M059J (cell line): ENCODE measurements at places on chromosomes 4 and X.

GRCh38 chrX:121569609-121570008 lies 522.2 kb downstream of the GLUD2 start:
- DNase-seq, result no peak

GRCh38 chr4:136935871-136936270 lies 596.4 kb downstream of the PCDH18 start:
- no peak for DNase-seq

DNA sequence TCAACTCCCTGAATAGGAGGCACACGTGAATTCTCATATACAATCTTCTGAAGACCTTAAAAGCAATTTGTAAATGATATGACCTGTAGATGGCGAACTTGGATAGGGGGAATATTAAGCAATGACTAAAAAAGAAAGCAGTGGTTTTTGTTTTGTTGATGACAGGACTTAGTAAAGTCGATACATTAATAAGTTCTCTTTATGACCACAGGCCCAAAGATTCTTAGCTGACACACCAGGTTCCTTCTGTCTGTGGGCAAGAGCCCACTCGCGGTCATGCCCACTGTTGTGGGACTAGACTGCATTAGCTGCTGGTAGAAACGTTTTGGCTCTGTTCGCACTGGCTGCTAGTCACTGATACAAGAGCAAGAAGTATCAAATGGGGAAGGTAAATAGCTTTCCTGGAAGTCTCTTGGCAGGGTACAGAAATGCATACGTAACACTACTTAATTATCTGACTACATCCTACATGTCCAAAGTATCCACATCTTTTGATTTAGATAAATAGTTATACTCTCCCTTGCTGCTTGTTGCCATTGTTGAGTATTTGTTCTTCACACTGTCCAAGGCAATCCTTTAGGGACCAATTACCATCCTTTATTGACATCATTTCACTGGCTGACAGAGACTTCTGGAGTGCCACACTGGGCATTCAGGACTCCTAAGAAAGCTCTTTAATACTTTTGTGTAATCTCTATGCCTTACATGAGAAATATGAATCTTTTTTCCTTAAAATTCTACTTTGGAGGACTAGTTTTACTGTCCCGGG lies 31.0 kb downstream of the ALPK1 start:
- peak; percentile 41 for DNase-seq

DNA sequence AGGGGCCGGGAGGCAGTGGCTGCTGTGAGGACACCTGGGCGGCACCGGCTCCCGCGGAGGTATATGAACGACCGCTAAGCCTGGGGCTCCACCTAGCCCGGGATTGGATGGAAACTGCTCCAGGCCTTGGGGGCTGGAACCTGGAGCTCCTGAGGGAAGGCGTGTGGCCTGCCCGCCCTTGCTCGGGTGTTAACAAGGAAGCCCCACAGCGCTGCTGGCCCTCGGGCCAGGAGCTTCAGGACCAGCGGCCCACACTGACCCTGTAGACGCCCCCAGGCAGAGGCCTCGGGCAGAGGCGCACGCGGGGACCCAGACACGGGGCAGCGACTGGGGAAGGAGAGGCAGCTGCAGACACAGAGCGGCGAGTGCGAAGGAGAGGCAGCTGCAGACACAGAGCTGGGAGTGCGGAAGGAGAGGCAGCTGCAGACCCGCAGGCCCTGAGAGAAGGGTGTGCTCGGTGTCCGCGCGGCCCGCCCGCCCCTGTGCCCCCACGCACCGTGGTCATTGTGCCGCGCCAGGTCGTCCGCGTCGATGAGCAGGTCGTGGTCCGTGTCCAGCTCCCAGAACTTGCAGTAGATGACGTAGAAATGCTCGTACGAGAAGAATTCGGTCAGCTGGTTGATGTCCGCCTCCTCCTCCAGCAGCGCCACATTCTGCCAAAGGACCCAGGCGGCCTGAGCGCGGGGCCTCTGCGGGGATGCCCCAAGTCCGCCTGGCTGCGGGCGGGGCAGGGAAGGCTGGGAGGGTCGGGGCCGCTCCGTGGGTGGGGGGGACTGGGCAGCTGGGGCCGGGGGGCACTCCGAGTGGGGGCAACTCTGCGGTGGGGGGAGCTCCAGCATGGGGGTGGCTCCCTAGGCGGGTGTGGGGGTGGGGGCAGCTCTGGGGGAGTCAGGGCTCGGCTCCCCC lies 26.7 kb upstream of the GTPBP6 start:
- DNase-seq, result no peak

DNA sequence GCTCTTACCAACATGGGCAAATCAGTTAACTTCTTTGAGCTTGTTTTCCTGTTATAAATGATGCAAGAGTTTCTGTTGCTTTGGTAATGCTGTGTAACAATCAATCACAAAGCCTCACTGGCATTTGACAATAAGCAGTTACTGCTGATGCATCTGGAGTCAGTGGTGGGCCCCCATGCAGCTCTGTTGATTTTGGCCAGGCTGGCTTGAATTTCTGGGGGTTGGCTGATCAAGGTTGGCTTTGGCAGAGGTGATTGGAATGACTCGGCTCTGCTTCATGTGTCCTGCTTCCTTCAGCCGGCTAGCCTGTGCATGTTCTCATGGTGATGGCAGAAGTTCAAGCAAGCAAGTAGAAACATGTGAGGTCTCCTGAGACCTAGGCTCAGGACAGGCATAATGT lies 90.4 kb downstream of the PHEX start:
- DNase-seq, result peak; percentile 27

GRCh38 chr4:6291784-6292297 lies 22.2 kb downstream of the WFS1 start:
- no peak for DNase-seq

DNA sequence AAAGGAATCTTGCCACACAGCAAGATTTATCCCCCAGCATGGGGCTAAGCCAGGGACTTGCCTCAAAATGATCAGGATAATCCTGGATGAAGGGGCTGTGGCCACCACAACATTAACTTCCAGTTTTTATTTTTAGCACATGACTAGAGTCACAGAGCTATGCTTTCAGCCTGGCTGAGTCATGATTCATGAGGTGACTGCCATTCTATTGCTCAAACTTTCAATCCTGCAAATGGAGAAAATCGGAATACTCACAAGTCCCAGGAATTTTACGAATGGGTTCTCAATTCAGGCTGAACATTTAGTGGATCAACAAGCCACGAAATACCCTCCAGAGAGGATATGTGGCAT lies 70.7 kb upstream of the HPGD start:
- DNase-seq, result peak; percentile 78

- peak; percentile 60 for DNase-seq
Observed at GRCh38 chr4:57426779-57427395, 316.7 kb upstream of the IGFBP7 start.

GRCh38 chr4:126364311-126364911 lies 1049.7 kb downstream of the FAT4 start:
- DNase-seq, result no peak

GRCh38 chrX:2483398-2484060 lies 17.2 kb downstream of the DHRSX start:
- no peak for DNase-seq

GRCh38 chr4:176957353-176958118 lies 164.8 kb upstream of the VEGFC start:
- no peak for DNase-seq

DNA sequence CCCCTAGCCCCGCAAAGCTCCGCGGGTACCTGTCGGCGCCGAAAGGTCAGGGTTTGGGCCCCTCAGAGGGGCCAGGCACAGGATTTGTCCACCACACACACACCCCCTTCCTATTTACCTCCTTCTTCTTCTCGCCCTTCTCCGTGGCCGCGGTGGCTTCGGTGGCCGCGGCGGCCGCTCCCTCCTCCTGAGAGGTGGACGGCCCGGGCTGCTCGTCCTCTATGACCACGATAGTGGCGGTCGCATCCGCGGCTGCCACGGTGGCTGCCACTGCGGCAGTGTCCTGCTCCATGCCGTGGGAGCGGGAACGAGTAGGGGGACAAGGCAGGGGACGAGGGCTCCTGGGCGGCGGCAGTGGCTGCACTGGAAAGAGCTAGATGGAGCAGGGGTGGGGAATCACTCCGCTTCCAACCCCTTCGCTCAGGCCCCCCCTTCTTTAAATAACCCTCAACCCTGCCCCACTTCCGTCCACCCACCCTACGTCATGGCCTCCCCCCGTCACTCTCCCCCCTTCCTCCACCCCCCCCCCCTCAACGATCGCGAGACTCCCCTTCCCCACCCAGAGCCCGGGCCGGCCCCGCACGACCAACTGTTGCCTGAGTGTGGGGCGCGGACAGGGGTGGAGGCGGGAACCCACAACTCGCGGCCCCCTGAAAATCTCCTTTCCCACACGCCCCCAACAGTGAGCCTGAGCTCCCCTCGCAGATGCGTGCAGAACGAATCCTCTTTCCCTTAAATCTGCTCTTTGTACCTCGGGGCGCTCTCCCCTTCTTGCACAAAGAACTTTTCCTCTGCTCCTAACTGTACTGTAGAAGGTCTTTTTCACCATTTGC lies at the start of gene SMARCA1:
Gene SMARCA1, minus strand, starts transcription at position 412 of the 833 bp plus-strand sequence. Its CDS starts 120 bp downstream, at position 292.
- DNase-seq, result peak; percentile 69

DNA sequence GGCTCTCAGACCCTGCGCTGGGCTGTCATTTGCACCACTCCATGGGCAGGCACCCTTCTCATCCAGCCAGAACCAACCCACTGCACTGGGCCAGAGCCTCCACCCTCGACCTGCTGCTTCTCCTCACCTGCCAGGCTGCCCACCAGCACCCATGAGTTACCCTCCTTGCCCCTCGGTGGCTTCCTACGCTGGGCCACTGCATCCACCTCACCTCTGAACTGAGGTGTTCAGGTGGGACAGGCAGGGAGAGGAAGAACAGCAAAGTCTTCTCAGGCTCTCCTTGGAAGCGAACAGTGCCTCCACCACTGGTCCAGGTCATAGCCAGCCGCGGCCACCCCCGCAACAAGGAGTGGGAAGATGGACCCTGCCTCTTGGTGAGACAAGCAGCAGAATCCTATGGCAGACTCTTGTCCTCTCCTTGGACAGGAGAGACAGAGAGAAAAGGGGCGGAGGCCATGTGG lies 32.4 kb upstream of the HMX1 start:
- no peak for DNase-seq

GRCh38 chr4:13911256-13911655 lies 283.7 kb upstream of the BOD1L1 start:
- no peak for DNase-seq

DNA sequence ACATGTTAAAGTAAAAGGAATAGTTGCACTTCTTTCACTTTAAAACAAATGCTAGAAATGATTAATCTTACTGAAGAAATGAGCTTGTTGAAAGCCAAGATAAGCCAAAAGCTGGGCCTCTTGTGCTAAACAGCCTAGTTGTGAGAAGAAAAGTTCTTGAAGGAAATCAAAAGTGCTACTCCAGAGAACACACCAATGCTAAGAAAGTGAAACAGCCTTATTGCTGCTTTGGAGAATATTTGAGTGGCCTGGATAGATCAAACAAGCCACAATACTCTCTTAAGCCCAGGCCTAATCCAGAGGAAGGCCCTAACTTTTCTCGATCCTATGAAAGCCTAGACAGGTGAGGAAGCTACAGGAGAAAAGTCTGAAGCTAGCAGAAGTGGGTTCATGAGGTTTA lies 967.9 kb upstream of the INTU start:
- DNase-seq, result no peak

- DNase-seq, result peak; percentile 54
Observed at GRCh38 chr4:139633661-139634060, 32.0 kb upstream of the MGST2 start.

- DNase-seq, result peak; percentile 22
Observed at GRCh38 chr4:8854931-8855330, 16.7 kb downstream of the HMX1 start.

- DNase-seq, result no peak
Observed at GRCh38 chrX:22698151-22698550, 301.6 kb upstream of the DDX53 start.

DNA sequence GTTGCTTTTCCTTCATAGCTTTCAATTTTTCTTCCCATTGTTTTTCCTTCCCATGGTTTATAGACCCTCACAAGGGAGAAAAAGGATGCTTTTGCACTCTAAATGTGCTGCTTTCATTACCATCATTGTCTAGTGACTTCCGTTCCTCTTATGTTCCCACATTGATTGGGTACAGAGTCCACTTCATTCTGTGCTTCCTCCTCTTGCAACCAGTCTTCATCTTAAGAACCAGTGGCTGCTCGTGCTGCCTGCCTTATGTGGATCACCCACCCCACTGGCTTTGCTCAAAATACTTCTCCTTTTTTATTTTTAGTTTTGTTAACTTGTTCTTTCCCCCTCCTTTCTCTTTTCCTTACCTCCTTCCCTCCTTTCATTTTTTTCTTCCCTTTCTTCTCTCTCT lies 76.5 kb upstream of the BOD1L1 start:
- no peak for DNase-seq
